ENCODE measurements at places on chromosomes 2 and 18.

DNA sequence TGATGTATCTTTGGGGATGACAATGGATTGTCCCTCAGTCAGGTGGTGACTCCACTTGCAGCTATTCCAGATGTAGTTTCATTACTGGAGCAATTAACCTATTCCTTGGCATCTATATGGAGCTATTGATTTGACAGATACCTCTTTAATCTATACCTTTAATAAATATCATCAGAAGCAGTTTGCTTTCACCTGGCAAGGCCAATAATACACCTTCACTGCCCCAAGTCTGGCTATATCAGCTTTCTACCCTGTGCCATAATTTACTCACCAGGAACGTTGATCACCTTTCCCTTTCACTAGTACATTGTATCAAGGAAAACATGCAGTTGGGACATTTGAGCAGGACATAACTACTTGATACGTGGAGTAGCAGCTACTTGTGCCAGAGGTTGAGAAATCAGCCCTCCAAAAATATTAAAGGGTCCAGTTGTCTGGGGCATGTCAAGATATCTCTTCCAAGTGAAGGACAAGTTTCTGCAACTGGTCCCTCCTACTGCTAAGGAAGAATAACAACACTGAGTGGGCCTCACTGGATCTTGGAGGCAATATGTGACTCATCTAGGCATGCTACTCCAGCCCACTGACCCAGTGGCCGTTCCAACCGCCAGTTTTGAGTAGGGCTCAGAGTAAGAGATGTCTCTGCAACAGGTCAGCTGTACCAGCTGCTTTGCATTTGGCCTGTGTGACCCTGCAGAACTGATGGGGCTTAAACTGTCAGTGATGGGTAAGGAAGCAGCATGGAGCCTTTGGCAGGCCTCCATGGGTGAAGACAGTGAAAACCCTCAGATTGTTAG is 67.0 kb downstream of the PSMG2 start:
- no peak for DNase-seq

GRCh38 chr18:39168723-39169122 is 1603.1 kb upstream of the CELF4 start:
- DNase-seq, result no peak

- peak; percentile 73 for DNase-seq
These were observed 48.2 kb upstream of the PAPOLG start for GRCh38 chr2:60707750-60708371.

DNA sequence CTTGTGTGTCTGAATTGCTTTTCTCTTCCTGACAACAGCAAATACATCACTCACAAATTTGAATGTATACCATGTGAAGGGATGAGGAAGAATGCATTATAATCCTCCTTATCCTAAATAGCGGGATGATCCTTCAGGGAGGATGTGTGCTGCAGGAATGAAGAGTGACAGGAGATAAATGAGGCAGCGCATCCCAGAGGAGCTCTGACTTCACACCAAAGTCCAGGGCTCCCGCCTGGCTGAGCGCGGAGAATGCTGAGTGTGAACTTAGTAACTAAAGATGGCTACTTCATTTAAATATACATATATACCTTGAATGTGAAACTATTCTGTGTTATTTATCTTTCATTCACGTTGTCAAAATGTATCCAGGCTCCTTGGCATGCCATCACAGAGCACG is 145.2 kb upstream of the TPO start:
- DNase-seq, result no peak

DNA sequence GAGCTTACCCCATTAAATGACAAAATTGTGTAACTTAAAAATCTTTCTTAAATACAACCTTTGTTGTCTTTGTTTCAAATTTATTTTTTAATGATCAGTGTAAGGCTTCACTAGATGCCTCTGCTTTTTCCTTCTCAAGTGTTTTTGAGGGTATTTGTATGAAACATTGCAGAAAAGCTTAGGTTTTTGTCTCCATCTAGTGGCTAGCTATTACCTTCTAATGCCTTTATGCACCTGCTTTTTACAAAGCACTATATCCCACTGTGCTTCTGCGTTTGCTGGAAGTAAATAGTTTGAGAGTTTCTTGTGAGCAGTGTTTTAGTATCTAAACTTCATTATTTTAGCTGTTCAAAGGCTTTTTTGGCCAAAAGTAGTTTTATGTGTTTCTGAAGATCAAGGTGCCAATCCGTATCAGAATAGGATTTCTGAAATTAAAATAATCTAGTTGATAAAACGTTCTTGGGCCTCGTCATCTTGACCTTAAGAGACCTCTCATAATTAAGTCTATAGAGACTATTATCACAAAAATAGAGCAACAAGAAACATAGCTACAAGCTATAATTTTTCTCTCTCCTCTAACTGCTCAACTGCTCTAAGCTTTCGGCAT is 47.0 kb downstream of the IWS1 start:
- peak; percentile 45 for DNase-seq

GRCh38 chr2:60532421-60532820 is 21.0 kb downstream of the BCL11A start:
- no peak for DNase-seq

DNA sequence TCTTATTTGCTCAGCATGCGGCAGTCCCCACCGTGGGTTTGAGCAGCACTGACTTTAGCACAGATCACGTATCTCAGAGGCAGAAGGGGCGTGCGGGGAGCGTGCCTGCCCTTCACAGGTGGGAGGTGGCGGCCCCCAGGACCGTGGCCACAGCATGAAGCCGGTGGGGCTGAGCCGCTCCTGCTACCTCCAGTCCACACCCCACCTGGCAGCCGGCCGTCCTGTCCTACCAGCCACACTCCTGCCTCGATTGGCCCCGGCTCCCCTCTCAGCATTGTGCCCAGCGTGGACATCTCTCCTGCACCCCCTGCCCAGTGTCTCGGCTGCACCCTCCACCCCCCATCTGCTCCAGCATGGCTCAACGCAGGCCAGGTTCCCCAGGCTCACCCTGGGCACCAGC is 73.6 kb downstream of the NFATC1 start:
- no peak for DNase-seq

DNA sequence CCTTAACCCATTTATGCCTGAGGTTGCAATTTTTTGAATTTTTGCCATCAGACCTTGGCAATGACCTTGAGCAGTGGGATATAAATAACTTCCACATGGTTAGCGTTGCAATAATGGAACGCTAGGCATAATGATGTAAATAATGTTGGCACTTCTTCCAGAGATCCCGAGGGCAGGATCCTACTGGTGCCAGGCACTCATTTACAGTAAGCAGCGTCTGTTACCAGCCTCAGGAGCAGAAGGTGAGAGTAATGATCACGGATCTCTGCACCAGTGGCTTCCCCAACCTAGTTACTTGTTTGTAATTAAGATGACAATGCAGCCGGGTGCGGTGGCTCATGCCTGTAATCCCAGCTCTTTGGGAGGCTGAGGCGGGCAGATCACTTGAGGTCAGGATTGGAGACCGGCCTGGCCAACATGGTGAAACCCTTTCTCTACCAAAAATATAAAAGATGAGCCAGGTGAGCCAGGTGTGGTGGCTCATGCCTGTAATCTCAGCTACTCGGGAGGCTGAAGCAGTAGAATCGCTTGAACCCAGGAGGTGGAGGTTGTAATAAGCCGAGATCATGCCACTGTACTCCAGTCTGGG is 41.9 kb downstream of the CPO start:
- DNase-seq, result no peak

GRCh38 chr2:157726946-157727345 is 98.3 kb upstream of the ACVR1C start:
- DNase-seq, result no peak

DNA sequence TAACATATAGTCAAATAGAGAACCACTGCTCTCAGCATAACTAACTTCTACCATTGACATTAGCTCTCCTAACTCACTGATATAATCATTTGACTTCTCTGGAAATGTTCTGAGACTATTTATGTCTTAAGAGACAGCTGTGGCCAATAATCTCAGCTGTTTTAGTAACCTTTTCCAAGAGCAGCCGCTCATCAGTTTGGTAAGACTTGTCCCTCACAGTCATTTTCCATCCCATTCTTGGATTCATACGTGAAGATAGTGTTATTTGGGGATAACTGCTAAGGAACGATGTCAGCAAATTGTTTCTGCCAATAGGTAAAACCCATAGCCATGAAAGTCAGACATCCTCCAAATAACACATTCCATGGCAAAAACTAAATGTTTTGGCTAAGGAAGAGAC is 127.8 kb downstream of the LNPK start:
- DNase-seq, result no peak

GRCh38 chr2:108933691-108934117 is 55.3 kb downstream of the EDAR start:
- DNase-seq, result no peak

- DNase-seq, result no peak
These were observed 2.6 kb downstream of the NRP2 start for GRCh38 chr2:205684871-205685313.

- no peak for DNase-seq
These were observed 8.9 kb downstream of the ZFP36L2 start for GRCh38 chr2:43217228-43218154.

DNA sequence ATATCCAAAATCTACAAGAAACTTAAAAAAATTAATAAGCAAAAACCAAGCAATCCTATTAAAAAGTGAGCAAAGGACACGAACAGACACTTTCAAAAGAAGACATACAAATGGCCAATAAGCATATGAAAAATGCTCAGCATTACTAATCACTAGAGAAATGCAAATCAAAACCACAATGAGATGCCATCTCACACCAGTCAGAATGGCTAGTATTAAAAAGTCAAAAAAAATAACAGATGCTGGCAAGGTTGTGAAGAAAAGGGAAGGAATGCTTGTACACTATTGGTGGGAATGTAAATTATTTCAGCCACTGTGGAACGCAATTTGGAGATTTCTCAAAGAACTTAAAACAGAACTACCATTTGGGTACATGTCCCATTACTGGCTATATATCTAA is 128.8 kb upstream of the SESTD1 start:
- no peak for DNase-seq

DNA sequence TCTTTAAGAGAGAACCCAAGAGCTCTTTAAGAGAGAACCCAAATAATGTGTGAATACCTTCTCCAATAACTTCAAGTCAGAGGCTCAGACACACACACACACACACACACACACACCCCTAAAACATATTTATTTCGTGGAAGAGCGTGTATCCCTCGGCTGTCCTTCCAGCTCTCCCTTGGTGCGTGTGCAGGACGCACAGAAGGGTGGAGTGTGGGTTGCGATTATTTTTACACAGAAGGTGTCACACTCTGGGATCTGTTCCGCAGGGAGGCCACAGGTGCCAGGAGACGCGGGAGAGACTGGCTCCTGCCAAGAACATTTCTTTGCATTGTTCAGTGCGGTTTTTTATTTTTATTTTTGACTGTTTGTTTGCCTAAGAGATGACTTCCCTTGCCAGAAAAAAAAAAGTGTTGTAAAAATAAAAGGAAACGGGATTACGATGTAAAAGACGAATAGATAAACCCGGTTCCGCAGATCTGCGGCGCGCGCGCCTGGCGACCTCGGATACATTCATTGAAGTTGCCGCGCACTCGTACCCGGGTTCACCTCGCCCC is 47.3 kb upstream of the ATP6V1B1 start:
- no peak for DNase-seq

DNA sequence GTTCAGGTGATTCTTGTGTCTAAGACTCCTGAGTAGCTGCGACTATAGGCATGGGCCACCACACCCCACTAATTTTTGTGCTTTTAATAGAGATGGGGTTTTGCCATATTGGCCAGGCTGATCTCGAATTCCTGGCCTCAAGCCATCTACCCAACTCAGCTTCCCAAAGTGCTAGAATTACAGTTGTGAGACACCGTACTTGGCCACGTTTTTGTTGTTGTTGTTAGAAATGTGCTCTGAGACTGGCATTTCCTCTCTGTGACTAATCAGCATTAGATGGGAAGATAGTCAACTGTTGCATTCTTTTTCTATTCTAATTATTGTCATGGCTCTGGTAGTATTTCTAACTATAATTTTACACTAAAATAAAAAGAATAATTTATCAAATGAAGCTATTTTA is 191.7 kb downstream of the CAMKMT start:
- DNase-seq, result no peak

DNA sequence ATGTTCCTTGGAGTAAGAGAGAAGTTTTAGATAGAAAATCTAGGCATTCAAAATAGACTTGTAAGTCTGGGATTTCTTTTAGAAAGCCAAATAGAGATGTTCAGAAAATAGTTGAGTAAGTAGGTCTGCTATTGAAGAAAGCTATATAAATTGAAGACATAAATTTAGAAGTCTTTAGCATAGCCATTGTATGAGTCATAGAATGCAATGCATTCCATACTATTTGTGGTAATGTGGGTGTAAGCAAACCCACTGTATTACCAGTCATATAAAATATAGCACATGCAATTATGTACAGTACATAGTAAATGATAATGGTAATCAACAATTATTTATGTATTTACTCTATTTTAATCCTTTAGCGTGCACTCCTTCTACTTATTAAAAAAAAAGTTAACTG is 14.1 kb downstream of the MC4R start:
- DNase-seq, result peak; percentile 5

Measured in COLO829 (cell line).